NCI-H1092 (cell line): ENCODE measurements at places on chromosomes 13 and 19.
A peak's percentile ranks its signal among the peaks of the same experiment; 100 is the strongest.

GRCh38 chr13:100941377-100942368 lies 267.1 kb upstream of the TMTC4 start:
- DNase-seq, result peak; percentile 20

- DNase-seq, result no peak
Measured at GRCh38 chr19:9128171-9128570, 1.4 kb upstream of the OR7G3 start.

DNA sequence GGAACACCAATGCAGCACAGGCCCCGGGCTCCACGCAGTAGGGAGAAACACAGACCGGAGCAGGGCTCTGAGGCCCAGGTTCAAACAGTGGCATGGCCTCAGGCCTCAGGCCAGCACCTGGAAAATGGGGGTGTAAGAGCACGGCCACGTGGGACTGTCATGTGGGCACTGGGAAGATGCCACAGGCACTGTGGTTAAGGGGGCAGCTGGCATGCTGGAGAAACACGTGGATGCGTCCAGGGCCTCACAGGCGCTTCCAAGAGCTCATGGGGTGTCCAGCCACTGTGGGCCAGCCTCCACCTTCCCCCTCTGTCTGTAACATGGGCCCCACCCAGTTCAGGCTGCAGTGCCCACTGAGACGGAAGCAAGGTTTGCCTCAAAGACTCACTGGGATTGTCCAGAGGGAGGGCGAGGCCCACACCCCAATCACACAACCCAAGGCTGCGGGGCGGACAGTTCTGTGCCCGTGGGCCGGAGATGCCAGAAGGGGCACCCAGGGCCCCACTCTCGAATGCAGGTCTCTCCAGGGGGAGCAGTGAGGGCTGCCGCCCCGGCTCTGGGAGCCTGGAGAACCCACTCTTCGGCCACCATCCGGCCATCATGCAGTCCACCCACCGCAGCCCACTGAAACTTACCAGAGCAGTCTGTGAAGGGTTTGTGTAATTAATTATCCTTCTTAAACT lies 6.3 kb upstream of the MBD3 start:
- no peak for DNase-seq

DNA sequence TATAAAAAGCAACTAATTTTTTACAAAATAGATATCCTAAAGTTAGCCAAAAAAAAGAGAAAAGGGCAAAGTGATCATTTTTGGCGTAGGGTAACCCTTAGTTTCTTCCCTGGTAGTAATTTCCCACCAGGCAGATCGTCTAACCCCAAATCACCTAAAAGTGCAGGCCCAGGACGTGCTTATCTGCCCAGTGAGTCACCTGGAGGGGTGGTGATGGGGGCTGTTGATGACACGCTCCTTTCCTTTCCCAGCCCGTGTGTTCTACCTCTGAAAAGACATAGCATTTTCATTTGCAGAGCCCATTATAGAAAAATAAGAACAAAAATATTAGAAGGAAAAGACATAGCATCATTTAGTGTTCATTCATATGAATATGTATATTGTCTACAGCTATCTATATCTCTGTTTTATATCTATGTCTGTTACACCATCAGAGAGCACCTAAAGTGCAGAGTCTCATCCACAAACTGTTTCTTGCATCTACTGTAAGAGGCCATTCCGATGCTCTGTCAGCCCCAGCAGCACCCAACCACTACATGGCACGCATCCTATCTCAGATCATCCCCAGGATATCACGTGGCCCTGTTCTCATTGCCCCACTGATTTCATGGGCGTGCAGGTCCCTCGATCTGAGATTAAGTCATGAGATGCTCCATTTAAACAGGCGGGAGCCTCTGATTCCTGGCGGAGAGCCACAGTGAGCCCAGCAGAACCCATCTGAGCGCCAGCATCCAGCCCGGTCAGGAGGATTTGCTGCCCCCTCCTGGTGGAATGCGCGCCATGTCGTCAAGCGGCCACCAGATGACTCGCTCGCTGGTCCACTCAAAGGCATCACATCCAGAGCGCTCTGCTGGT lies 8.5 kb upstream of the LILRB3 start:
- peak; percentile 56 for DNase-seq

- DNase-seq, result no peak
Measured at GRCh38 chr19:694481-695351, 536 bp downstream of the PRSS57 start.

DNA sequence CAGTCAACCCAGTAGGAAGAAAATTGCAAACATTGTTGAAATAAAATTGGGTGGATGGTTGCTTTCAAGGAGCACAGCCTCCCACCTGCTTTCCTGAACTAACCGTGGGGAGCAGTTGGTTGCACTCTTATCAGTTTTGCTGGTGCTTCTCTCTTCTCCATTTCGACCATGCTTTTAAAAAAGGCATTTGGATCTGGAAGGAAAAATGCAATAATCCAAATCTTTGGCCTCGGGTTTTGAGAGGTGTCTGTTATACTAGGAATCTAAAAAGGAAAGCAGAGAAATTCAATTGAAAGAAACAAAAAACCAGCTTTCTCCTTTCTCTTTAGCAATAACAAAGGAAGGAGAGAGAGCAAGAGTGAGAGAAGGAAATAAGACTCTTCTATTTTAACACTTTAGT lies 113.6 kb upstream of the ARGLU1 start:
- DNase-seq, result no peak

DNA sequence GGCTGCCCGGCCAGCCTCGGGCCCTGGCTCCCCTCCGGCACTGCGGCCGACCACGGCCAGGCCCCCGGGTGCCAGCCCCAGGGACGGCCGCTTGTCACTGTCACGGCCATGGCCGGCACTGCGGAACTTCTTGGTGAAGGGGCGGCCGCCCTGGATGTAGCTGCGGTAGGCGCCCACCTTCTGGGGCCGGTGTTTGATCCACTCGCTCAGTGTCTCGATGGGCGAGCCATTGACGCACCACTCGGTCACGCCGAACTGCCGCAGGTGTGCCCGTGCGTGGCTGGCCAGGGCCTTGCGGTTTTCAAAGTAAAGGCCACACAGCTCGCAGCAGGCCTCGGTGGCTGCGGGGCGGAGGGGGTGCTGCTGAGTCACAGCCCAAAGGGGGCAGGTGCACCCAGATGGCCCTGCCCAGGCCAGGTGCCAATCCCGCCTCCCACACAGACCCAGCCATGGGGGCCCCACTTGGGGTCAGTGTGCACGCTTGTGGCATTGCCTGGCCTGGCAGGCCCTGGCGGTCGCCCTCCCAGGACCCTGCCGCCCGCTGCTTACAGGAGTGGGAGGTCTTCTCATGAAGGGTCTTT lies 6.0 kb upstream of the AKAP8L start:
- DNase-seq, result no peak
